ENCODE measurements at places on chromosomes 16 and 17.

- no peak for DNase-seq
These were observed 22.3 kb downstream of the ADGRG5 start for GRCh38 chr16:57564571-57565270.

DNA sequence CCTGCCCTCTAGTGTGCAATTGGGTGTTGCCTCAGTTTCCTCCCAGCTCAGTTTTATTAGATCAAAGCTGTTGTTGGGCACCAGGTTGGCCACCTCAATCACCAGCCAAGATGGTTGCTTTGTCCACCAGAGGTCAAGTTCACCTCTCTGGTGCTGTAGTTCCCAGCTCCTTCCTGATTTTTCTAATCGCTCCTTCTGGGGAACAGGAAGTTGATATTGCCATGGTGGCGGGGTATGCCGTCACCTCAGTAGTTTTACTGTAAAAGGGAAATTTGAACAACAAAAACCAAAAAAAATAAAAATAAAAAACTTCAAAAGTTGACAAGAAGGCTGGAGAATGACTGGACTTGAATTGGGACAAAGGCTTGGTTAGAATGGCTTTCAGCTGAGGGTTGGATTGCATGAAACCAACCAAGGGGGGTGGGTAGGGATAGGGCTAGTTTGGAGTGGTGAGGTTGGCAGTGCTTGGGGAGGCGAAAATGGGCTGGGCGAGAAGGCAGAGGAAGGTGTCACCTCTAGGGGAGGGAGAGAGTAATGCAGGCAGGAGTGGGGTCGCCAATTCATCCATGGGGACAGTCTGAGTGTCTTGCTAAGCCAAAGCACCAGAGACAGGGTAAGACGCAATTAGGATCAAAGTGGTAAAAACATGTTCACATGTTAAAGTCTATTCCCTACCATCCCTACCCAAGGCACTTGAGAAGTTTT is 6.2 kb downstream of the EFNB3 start:
- no peak for DNase-seq

DNA sequence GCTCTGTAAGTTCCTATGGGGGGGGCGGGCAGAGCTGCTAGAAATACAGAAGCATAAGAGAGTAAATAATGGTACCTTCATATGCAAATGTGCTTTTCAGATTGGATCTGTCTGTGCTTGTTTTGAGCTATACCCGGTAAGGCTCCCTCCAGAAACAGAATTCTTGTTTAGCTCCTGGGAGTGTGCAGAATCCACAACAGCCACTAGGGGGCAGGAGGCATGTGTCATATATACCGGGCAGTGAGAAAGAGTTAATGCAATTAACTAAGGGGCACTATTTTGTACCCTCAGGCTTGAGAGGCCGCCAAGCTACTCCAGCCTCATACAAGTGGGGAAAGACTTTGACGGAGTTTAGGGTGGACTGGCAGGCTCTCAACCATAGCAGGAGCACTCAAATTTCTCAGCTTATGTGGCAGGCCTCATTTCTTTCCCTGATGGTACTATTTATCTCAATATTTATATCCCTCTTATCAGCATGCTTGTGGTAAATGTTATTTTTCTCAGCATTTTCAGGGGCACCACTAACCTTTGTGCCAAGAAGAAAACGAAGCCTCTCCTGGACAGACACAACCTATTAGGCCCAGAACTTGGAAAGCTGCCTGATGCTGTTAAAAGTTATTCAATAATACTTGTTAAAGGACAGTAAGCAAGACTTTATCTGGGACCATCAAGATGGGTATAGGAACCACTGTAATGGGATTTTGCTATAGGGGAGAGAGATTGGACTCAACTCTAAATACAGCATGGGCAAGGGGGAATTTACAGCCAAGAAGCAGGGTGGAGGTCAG is 10.7 kb upstream of the CENPV start:
- peak; percentile 82 for DNase-seq

DNA sequence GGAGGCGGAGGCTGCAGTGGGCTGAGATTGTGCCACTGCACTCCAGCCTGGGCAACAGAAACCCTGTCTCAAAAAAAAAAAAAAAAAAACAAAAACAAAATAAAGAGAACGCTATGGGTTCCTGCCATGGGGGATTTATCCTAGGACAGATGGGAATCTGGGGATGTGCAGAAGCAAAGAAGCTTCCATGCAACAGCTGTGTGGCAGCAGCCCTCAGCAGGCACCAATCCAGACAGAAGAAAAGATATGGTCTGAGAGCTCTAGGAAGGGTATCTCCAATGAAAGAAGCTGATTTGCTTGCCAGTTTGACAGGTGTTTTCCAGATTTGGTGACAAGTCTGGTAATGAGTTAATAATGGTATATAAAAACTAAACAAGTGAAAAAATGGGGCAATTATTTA is 11.6 kb downstream of the MYO19 start:
- DNase-seq = no peak

GRCh38 chr16:60279061-60279665 is 1545.0 kb upstream of the GOT2 start:
- no peak for DNase-seq

DNA sequence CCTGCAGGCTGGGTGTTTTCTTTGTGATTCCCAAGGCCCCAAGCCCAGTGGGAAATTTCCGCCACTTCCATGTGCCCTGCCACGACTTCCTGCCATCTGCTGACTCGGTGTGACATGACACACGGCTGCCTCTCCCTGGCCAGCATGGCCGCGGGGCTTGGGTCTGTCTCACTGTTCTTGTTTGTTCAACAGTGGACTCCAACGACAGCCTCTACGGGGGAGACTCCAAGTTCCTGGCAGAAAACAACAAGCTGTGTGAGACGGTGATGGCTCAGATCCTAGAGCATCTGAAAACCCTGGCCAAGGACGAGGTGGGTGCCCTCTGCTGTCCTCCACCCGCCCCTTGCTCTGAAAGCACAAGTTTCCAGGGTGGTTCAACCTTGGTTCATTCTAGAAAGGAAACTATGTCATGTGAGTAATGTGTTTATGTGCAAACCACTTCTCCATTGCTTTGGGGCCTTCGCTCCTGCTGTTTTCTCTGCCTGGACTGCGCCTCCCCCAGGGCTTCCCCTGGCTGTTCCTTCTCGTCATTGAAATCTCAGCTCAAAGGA is 26.8 kb downstream of the KNOP1 start:
- no peak for DNase-seq

DNA sequence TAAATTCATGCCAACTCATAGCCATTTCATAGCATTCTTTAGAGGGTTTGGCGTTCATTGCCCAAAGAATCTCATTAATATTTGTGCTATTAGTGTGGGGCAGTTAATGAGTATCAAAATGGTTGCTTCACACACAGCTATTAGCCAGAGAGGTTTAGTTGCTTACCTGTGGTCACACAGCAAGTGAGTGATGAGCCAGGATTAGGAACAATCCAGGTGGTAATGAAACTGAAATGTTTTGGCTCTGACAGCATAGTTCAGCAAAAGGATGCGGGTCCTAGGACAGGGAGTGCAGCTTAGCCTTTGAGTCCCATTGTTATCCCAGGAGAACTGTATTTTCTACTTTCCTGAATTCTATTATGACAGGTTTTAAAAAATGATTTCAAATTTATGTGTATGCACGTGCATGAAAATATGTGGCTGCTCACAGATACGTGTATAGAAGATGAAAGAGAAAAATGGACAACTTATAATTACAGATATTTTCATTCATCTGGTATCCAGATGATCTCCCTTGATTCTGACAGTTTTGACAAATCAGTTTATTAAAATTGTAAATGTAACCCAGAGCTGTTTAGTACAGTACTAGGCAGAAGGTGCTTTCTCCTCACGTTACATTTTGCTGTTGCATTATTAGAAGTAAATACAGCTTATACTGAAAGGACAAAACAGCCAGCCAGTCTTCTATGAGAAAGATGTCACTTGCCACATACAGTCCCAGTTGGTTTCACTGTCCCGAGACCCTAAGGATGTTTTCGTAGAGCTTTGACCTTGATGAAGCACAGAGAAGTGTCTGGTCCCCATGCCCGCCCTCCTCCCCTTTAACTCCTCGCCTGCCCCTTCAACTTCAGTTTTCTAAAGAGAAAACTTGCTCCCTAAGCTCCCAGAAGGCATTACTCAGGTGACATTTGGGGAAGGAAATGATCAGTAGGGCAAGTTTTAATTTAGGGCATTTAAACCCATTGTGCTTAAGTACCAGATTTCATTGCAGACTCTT is 99.8 kb upstream of the TBX2 start:
- no peak for DNase-seq
